NCI-H748 treated with DMSO at 0.1 percent for 48 hours (cell line): ENCODE measurements at places on chromosomes 12 and 14.

GRCh38 chr12:102980350-102980749 is 22.9 kb downstream of the ASCL1 start:
- no peak for DNase-seq

- DNase-seq, result no peak
These were observed 1.2 kb downstream of the NEK9 start for GRCh38 chr14:75125617-75126016.

GRCh38 chr14:22531451-22532344 is 57.3 kb downstream of the DAD1 start:
- DNase-seq, result no peak

GRCh38 chr12:94165138-94165537 is 16.8 kb downstream of the PLXNC1 start:
- no peak for DNase-seq

DNA sequence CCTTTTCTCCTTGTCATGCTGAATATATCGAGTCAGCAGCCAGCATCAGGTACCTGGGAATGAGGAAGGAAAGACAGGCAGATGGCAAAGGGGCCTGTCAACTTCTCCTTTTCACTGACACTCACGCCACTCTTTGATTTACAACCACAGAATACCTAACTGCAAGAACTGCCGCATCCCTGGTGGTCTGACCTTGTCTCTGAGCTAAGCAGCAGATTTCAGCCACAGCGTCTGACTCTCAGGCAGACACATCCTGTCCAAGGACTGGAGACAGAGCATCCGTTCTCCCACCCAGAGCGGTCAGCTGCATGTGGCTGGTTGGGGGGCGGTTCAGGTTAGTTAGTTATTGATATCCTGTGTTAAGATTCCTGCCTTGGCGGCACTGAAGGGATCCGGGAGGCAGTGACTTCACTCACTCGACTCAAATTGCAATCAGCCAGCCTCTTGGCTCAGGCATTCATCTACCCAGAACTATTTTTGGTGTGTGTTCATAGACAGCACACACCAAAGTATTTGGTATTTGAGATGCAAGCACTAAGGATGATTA is 11.2 kb upstream of the MAP1LC3B2 start:
- no peak for DNase-seq

DNA sequence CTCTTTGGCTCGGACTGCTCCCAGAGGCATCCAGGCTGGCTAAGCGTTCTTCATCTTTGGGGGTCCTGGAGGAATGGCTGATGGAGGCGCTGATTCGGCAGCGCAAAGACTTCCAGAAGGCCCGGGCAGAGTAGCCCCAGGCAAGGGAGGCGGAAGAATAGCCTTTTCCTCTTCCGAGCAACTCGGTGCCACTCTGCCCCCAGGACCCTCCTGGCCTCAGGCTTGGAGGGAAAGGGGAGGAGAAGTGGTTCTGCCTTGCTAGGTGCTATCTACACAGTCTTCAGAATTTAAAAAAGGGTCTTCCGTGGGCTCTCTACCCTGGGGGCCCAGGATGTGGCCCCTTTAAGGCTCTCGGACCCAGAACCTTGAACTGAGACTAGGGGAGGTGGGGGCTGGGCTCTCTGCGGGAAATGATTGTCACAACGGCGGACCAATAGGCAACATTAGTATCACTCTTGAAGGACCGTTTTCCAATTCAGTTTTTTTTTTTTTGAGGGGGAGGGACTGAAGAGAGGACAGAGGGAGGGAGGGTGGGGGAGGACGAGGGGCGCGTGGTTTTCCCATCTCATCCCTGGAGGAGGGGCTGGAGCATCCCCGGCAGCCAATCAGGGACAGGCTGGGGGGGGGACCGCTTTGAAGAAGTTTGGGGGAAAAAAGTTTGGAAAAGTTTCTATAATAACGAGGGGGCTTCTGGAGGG is at the start of gene NFATC4:
NFATC4 (plus strand) TSS at position 671 of the 698 bp plus-strand sequence. CDS start 157 bp downstream, outside the sequence.
- no peak for DNase-seq

DNA sequence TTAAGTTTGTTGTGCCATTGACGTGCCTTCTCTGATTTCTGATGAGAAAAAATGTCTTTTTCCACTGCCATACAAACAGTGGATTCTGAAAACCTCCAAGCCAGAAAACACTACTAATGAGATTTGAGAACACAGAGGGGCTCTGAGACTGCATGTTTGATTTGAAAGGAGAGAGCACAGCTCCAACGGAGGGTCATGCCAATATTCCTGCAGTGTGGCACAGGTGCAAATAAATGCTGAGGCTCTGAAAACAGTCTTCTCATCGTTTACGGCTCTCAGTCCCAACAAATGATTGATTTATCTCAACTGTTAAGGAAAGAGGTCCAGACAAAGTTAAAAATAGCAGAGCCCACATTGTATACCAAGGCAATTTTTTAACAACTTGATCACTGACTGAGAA is 128.7 kb downstream of the KCNH5 start:
- DNase-seq, result no peak

DNA sequence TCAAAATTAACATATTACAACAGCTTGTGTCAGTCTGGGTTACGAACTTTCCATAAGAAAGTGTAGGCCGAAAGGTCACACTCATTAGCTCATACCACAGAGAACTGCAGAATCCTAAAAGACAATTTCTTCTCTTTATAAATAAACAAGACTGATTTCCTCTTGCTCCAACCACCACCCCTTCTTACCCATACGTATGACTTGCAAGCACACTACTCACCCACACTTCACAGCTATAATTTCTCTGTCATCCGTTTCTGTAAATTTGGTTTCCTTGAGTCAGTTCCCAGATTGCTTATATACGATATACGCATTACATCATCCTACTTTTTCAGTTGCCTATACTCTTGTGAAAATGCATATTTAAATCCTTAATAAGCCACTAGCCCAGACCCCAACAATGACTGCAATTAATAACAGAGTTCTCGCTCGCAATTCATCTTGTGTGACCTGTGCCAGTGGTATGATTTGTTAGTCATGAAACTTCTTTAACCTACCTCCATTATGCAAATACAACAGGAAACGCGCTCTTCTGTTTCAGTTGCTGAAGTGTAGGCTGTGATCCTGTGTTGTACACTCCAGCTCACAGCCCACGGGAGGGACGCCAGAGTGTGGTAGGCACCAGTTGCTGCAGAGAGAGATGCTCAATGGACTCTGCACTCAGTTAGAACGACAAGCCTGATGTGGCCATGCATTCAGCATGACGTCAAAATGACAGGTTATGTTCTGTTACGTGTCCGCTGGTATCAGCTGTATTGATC is 417.6 kb downstream of the PDZRN4 start:
- DNase-seq, result no peak

- no peak for DNase-seq
These were observed 104.7 kb upstream of the SLCO1B1 start for GRCh38 chr12:21026302-21026701.

- DNase-seq, result no peak
These were observed 57.7 kb downstream of the MAX start for GRCh38 chr14:65044596-65044959.

DNA sequence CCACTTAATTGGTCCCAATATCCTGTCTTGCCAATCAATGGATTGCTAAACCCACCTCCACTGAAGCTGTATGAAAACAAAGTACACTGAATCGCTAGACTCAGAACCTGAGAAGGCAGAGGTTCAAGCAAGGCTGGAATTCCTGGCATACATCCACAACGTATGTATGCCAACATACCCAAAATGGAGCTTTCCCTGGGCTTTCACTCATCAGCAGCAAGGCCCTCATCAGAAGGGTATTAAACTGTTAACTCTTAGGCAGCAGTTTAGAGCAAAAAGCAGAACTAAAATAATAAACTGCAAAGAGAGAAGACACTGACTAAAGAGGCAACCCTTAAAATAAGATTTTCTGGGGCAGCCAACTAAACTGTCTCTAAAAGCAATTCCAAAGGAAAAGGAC is 13.6 kb downstream of the MED13L start:
- DNase-seq, result no peak

DNA sequence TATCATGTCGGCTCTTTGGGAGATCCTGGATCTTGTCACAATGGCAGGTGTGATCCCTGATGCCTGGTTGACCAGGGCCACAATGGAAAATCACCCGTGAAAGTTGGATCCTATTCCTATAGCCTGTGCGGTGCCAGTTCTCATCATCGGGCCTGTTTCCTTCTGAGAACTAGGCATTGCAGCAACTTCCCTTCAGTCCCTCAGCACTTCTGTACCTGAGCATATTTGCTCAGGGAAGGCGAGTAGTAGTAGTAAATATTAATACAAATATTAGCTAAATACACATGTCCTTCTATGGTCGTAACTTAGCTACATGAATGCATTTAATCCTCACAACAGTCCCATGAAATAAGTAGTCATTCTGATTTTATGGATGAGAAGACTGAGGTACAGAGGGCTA is 22.1 kb upstream of the TAMALIN start:
- no peak for DNase-seq

DNA sequence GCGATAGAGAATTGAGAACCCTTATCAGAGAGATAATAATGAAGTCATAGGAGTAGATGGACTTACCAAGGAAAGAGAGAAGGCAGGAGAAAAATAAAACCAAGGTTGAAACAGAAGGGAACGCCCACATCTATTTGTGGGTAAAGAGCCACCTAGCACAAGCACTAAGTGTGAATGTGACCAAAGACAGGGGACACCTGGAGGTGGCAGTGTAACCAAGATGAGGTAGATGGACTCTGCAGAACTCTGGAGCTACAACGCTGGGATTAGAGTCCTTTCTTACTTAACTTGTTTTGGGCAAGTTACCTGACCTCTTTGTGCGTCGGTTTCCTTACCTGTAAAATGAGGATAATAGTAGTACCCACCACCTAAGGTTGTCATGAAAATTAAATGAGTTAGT is 101.9 kb downstream of the SLC5A8 start:
- DNase-seq, result no peak

- no peak for DNase-seq
These were observed 1011.8 kb downstream of the TMEM121 start for GRCh38 chr14:106538201-106538600.

DNA sequence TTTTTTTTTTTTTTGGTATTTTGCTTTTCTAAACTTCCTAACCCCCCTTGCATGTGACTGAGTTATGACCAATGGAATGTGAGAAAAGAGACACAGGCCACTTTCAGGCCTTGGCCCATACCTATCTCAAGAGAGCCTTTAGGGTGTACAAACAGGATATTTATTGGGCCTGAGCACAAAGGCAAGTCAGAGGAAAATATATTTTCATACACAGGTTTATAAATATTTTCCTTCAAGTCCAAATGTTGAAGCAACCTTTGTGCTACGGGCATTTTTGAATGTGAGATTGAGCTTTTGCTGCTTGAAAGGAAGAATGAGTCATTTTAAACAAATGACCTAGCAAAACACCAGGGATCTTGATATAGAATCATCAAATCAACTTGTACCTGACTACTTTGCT is 228.6 kb upstream of the E2F7 start:
- no peak for DNase-seq

DNA sequence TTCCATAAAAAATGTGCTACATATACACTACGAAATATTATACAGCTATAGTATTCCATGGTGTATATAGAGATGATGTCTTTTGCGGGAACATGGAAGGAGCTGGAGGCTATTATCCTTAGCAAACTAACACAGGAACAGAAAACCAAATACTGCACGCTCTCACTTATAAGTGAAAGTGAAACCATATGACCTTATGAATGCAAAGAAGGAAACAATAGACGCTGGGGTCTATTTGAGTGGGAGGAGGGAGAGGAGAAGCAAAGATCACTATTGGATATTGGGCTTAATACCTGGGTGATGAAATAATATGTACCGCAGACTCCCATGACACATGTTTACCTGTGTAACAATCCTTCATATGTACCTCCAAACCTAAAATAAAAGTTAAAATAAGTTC is 142.8 kb downstream of the LRFN5 start:
- no peak for DNase-seq

GRCh38 chr12:83113945-83114344 is 427.2 kb downstream of the TMTC2 start:
- no peak for DNase-seq

DNA sequence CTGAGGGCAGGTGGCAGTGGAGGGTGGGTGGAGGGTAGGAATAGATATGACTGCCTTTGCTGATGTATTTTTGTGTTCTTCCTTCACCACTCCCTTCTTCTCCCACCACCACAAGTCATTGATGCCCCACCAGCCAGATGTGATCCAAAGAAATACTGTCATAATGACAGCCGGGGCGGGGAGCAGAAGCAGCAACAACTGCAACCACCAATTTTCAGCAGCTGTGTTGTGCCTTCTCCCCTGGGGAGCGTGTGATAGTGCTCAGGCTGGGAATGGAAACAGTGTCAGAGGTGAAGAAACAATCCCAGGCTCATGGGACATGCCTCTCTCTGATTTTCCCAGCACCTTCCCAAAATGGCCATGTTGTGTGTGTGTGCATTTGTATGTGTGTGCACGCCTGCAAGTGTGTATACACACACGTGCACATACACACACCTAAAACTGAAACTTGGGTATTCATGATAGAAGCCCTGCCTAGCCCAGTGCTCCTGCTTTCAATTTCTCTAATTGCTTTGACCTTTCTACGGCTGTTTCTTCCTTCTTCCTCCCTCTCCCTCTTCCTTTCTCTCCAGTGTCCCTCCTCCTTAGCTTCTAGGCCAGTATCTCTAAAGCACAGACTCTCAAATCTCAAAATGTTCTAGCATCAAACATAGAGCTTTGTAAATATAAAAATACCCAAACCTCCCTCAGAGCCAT is 299.2 kb upstream of the FKBP4 start:
- DNase-seq, result no peak

DNA sequence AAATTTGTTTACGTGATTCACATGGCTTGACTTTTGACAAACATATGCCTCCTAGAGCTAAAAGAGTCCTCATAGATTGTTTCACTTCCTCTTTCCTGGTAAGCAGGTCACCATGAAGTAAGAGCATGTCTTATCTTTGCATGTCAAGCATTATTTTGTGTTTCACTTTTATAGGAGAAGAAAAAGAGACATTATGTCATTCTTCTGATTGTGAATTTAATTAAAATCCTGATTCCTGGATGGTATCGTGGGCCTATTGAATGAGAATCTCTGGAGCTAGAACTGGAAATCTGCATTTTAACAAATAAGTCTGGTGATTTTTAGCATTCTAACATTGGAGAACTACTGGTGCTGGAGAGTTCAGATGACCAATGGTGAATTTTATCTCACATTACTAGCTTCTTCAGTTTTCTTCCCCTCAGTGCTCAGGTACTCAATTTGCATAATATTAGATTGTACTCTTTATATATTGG is 218.6 kb upstream of the ATP2B1 start:
- no peak for DNase-seq

DNA sequence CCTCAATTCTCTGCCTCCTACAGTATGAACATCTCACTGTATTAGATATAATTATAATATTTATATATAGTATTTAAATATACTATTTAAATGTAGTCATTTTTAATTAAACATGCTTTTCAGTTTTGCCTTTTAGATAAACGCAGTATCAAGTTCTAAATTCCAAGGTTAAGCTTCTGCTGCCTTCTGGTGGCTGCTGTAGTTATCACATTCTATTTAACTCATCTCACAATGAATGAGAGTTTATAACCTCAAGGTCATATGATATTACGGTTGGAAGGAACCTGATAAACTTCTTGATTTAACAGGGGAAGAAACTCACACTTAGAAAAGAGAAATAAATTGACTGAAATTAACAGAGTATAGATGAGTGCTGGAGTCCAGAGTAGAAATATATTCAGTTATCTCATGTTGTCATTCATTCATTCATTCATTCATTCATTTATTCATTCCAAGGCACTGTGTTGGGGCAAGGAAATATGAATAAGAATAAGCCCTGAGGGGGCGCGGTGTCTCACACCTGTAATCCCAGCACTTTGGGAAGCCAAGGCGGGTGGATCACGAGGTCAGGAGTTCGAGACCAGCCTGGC is 31.9 kb downstream of the GUCY2C start:
- peak; percentile 13 for DNase-seq

GRCh38 chr12:97572220-97572619 is 109.6 kb downstream of the RMST start:
- DNase-seq, result no peak

- peak; percentile 98 for DNase-seq
These were observed 254.6 kb downstream of the C12orf42 start for GRCh38 chr12:103241184-103241583.
